RKO (cell line): ENCODE measurements at places on chromosomes 4 and X.

DNA sequence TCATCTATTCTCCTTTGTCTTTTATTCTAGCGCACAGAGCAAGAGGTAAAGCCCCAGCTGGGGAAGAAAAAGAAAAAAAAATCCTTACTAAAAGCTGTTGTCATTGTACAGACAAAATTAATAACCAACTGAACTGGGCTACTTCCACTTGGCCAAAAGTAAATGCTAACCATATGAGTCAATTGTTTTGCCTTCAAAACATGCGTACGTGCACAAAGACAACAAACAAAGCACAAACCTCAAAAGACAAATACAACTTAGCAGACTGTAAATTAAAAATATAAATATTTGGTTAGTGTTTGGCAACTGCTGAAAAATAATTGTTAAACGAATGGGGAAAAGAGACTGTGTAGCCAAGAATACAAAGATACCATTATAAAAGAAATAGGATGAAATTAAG lies 5.9 kb downstream of the EDA2R start:
- no peak for DNase-seq

- no peak for DNase-seq
These were observed 263.6 kb upstream of the CTSO start for GRCh38 chr4:156217236-156217635.

DNA sequence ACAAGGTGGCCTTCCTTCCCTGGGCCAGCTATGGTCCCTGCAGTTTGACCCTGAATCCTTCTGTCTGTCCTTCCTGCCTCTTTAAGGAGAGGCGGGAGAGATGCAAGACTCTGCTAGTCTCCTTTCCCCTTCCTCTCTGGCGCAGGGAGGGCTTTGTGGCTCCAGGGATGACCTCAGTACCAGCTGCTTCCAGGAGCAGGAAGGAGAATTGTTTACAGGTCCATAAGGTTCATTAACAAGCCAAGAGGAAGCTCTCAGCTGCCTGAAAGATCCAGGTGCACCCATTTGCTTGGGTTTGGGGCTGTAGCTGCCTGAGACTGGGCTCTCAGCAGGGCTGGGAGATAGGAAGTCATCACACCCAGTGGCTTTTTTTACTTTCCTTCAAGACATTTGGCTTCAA lies 4.0 kb upstream of the FATE1 start:
- no peak for DNase-seq

DNA sequence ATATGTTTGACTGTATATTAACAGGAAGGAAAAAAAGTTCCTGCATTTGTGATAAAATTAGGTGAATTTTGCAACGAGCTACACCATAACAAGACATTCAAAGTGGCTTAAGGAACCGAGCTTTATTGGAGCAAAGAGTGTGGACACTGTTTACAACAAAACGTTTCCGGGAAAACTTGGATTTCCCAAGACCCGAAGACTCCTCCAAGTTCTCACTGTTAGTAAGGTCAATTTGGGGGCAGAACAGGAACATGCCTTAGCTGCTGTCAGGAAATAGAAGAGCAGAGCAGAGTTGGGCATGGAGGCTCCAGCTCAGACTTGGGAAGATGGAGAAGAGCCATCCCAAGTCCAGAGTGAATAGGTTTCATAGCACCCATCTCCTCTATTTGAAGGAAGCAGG lies 16.5 kb downstream of the ADH6 start:
- DNase-seq = no peak

- DNase-seq = no peak
These were observed 5.5 kb upstream of the UGT2B17 start for GRCh38 chr4:68581383-68582338.

DNA sequence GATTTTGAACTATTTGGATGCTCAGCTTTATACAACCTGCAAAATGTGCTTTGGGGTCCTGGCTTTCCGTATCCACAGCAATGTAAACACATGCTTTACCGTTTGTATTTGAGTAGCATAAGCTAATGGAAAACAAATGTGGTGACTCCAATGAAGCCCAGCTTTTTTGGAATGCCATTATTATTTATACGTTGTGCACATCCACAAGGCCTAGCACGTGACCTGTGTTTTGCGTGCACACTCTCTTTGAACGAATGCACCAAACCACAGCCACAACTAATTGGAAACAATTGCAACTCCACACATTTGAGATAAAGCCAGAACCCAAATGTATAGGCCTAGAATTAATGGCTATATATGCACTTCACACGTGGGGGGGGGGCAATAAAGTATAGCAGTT lies 189.5 kb upstream of the GPC4 start:
- DNase-seq = no peak

- DNase-seq = no peak
These were observed 21.9 kb downstream of the NSG1 start for GRCh38 chr4:4408576-4409335.

- no peak for DNase-seq
These were observed 84.9 kb upstream of the SPANXB1 start for GRCh38 chrX:140917354-140918115.

- no peak for DNase-seq
These were observed 74.8 kb upstream of the SLIT2 start for GRCh38 chr4:20176881-20177280.

DNA sequence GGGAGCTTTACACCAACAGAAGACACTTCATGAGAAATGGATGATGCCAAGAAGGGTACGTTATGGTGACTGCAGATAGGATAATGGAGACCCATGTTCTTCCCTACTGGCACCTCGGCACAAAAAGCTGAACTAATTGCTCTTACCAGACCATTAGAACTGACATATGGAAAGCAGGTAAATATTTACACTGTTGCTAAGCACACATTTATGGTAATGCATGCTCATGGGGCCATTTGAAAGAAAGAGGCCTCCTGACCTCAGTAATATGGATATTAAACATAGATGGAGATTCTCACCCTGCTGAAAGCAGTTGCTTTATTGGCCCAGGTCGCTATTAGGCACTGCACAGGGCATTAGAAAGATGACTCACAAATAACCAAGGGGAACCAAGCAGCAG lies 1759.6 kb downstream of the C4orf33 start:
- no peak for DNase-seq

- no peak for DNase-seq
These were observed 67.2 kb upstream of the SPP1 start for GRCh38 chr4:87908336-87908735.

DNA sequence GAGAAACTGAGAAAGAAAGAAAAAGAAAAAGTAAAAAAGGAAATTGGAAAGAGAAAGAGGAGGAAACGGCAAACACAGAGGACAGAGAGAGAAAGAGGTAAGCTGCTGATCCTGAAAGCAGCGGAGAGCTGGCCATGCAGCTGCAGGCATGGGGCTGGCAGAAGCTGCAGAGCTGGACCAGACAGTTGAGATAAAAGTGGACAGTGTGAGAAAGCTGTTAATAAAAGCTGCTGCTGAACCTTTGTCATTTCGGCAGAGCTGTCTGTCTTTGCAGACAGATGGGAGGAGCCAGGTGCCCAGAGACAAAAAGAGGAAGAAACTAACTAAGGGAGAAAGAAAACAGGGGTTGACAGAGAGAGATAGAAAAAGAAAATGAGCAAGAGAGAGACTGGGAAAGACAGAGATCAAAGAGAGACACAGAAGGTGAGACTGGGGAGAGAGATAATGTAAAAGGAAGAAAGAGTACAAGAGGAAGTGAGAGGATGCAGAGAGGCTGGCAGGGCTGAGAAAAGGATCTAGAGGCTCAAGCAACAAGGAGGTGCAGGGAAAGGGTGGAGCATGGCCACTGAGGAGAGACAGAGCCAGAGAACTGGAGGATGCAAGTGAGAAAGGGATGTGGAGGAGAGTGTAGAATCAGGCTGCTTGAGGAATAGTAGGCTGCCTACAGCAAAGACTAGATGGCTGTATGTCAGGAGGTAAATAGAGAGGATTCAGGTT lies 376.8 kb upstream of the FGF16 start:
- DNase-seq = no peak

DNA sequence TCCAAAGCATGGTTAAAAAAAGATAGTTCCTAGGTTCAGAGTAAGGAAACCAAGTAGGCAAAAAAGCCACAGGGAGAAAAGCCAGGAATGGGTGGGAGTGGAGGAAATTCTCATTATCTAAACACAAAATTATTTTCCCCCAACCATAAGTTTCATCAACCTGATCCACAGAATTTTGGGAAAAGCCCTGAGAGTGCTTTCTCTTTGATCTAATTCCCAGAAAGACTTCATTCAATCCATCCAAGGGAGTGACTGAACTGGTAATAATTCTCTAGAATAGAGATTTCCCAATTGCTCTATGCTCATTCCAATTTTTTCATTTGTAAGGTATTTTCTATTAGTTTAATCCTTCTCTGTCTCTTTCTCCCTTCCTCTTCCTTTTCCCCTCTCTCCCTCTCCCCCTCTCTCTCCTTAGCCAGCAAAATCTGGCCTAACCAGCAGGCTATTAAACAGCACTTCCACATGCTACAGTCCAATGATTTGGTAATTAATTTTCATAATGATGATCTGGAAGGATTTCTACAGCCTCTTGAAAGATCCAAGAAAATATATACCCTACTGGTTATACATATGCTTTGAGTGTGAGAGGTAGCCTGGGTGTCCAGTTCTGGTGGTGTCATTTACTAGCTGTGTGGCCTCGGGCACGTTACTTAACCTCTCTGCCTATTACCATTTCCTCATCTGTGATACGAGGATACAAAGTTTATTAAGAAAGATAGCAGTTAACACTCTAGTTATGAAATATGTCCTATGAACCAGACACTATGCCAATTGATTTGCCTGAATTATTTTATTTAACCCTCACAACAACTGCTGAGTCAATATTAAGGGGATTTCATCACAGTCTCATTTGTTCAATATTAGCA lies 251.5 kb upstream of the RASGEF1B start:
- DNase-seq = no peak

DNA sequence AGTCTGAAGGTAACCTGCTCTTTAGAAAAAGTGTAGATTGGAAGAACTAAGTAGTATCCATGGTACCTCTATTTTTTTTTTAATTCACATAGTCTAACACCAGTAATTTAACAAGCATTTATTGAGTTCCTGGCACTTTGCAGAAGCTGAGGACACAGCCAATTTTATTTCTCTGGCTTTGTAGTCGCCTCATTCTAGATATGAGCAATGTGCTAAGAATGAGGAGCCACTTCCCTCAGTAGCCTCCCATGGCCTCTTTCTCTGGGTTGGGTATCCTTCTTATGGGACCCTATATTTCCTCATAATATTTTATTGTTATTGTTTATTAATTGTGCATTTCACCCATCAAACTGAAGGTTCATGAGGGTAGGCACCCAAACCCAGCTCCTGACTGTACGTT lies 67.6 kb downstream of the ENPEP start:
- DNase-seq = no peak

GRCh38 chr4:137530176-137530575 lies 2.1 kb downstream of the PCDH18 start:
- no peak for DNase-seq
